ENCODE measurements at places on chromosomes 16 and 17.

DNA sequence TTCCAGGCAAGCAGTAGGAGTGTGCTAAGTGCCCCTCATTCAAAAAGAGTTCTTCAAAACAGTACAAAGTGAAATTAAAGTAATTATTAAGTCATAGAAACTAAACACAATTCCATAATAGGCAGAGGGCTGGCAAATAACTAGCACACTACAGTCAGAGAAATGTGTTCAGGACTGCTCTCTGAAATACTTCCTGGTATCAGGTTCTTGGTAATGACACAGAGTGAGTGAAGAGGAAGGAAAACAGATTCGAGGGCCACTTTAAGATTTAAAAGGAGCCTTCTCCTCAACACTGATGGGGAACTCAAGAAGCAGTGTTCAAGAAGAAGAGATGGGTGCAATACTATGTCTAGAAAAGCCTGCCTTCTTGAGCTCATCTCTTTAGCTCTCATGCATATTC is 139.2 kb downstream of the TOX3 start:
- no peak for DNase-seq

GRCh38 chr17:6347776-6348175 is 87.1 kb downstream of the AIPL1 start:
- DNase-seq, result no peak

- no peak for DNase-seq
These were observed 18.1 kb upstream of the CNEP1R1 start for GRCh38 chr16:50006964-50007363.

- DNase-seq, result no peak
These were observed 78.6 kb upstream of the ZNF469 start for GRCh38 chr16:88303890-88304819.

DNA sequence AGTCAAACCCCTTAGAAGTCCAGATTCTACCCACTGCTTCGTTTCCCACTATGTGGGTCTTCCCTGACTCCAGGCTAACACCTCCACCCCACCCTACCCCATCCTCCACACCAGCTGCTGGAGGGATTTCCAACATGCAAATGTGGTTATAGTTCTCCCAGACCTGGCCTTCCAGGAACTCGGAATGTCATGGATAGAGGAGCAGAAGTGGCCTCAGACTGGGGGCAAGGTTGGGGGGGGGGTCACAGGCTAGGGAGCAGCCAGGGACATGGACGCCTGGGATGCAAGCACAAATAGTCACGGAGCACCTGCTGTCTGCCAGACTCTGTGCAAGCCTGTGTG is 2.0 kb downstream of the CAMKK1 start:
- no peak for DNase-seq
